ENCODE measurements at places on chromosomes 6 and 20. TPM values are rescaled to one million over a fixed set of nuclear protein-coding genes. Genes with fewer than 3 reads are reported as not detected.

DNA sequence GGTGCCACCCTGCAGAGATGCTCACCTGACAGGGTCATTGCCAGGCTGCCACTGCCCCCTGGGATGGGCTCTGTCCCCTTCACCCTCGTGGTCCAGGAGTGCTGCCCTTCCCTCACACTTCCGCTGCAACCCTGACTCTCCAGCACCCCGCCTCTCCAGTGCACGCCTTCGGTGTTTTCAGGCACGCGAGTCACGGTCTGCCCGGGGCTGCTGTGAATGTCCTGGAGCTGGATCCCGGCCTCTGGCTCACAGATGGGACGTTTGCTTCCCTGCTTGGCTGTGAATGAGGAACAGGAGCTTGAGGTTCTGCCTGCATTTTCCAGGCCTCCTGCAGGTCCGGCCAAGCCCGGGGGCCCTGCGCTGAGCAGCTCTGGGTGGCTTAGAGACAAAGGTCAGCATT, 343.4 kb downstream of the SMOC2 start:
- no peak for DNase-seq

- DNase-seq, result no peak
Observed at GRCh38 chr6:1798303-1798964, 188.7 kb downstream of the FOXC1 start.

GRCh38 chr6:31687321-31687720, 6.5 kb upstream of the LY6G5C start:
- no peak for DNase-seq

DNA sequence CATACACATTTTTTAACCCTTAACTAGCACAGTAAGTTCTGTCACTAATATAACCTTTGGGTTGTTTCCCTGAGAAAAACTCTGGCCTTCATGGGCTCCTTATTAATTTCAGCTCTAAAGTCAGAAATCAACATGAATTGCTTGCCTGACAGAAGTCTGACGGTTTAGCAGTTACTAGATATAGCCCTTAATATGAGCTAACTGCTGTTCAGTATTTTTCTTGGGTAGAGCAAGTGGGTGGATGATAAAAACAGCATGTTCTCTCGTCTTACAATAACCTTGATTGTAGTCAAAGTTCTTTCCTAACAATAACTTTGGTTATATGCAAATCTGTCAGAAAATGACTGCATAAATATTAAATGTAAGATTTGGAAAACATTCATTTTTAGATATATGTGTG, 81.0 kb downstream of the SH3BGRL2 start:
- no peak for DNase-seq

Gene RFX6
- not detected for total RNA-seq
